ENCODE measurements at places on chromosomes 12 and 14.

DNA sequence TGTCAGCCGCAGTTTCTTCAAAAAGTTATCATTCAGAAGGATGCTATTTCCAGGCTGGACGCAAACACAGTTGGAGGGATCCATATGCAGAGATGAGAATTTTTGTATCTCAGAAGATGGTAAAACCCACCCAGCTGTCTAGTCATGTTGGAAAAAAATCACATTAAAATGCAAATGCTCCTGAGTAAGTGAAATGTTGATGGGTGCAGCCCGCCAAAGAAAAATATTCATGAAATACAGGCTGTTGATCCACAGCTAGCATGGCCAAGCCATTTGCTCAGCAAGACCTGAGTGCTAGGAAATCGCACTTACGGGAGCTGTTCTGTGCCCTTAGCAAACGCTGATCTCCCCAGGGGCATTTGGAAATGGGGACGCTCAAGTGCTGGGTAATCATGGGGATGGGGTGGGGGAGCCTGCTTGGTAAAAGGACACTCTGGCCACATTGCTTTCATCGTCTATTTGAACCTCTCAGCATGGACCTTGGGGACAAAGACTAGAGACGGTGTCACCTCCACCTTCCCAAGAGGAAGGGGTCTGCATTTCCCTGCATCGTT, 25.7 kb downstream of the TUNAR start:
- DNase-seq, result no peak

- DNase-seq, result no peak
Measured at GRCh38 chr12:27534060-27534764, 10.2 kb downstream of the PPFIBP1 start.

DNA sequence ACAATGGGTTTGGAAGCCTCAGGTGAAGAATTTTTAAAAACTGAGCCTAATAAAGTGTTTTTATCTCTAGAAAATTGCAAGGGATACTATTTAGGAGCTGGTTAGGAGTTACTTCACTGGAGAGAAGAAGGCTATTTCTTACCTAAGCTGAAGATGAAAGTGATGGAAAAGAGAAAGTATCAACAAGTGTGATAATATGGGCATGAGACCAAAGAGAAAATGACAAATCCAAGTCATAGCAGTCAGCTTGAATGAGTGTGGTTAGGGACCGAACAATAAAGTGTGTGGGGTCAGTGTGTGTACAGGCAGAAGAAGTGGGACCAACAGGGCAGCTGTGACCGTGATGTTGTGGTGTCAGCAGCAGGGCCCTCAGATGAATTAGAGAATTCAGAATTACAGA, 24.2 kb upstream of the ADAMTS20 start:
- DNase-seq, result no peak

DNA sequence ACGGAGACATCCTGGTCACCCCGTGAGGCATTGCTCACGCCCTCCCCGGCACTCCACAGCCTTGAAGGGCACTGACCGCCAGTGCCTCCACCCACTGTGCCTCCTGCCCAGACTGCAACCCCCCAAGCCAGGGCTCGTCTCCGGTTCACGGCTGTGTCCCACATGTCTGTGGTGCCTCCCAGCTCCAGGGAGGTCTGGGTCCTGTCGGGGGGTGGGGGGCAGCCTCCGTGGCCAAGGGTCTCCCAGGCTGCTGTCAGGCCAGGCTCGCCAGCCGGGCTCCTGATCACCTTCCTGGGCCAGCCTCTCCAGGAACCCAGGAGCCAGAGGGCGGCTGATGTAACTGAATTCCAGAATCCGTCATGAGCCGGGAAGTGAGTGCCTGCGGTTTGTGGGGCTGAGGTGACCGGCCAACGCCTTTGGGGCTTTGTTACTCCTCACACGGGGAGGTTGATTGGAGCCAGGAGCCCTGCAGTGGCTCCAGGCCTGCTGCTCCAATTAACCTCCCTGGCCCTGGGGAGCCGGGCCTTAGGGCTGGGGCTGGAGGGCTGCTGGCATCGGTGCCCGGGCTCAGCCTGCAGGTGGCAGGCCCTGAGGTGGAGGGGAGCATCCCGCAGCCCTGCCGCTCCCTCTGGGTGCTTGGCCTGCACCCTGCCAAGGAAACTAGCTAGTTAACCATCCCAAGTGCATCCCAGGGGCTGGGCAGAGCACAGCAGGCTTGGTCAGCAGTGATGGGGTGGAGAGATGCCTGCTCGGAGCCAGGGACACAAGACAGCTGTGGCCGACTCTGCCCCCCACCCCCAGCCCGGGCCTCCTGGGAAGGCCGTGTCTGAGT, 36.4 kb upstream of the FBRSL1 start:
- DNase-seq, result no peak

DNA sequence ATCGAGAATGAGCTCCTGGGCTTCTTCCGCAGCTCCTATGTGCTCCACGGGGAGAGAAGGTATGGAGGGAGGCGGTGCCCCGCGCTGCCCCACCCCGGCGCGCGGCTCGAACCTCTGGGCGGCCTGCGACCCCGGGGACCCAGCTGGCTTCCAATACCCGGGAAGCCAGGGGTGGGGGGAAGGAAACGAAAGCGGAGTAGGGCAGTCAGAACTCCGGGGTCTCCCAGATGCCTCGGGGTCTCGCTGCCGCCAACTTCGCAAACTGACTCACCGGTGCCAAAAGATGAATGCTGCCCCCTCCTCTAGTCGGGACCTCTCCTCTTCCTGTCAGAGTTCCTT, 1.3 kb downstream of the TRHDE start:
- no peak for DNase-seq

DNA sequence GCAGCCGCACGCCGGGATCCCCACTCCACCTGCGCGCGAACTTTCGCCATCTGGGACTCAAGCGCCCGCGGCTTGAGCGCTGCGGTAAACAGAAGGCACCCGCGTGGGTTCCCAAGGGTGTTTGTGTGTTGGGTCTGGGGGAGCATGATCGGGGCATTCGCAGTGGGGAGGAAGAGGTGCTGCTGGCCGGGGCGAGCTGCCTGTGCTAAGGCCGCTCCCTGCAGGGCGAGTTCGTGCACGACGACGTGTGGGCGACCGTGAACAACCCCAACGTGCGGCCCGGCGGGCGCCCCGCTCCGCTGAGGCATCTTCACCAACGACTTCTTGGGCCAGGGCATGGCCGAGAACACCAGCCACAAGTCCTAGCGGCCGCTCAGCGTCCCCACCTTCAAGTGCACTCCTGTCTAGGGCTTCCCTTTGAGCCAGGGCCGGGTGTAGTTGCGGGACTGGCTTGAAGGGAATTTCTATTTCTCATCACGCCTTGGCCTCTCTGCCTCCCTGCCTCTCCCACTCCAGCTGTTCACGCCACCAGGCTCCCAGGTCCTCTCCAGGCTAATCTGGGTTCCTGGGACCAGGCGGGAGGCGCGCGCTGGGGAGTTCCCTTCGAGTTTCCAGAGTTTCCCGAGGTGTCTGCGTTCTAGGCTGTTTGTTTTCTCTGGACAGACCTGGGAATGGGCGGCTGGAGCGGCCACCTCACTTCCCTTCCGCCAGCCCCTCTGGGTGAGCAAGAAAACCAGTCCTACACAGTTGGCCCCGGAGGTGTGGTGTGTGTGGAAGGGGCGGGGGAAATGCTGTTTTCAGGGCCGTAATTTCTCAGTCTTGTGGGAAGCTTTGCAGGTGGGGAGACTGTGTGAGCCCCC, 417.8 kb upstream of the TMTC1 start:
- DNase-seq, result no peak

DNA sequence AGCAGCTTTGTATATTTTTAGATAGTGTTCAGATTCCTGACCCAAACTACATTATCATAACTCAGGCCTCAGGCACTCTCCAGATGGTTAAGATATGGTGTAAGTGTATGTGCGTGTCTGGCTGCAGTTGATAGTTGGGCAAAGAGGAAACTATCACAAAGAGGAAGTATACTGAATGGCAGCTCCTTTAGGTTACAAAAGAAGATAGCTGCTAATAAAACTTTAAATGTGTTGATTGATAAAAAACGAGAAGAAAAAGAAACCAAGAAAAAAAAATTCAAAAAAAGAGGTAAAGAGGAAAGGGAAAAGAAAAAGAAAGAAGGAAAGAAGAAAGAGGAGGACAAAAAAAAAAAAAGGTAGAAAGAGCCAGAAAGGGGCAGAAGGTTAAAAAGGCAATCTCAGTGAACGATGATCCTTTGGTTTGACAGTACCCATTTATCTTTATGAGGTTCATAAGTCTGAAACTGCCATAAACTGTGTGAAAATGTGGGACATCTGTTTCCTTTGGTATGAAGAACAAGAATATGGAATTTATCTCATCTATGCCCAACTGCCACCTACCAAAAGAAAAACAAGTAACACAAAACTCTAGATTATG, 42.2 kb downstream of the TAOK3 start:
- no peak for DNase-seq

DNA sequence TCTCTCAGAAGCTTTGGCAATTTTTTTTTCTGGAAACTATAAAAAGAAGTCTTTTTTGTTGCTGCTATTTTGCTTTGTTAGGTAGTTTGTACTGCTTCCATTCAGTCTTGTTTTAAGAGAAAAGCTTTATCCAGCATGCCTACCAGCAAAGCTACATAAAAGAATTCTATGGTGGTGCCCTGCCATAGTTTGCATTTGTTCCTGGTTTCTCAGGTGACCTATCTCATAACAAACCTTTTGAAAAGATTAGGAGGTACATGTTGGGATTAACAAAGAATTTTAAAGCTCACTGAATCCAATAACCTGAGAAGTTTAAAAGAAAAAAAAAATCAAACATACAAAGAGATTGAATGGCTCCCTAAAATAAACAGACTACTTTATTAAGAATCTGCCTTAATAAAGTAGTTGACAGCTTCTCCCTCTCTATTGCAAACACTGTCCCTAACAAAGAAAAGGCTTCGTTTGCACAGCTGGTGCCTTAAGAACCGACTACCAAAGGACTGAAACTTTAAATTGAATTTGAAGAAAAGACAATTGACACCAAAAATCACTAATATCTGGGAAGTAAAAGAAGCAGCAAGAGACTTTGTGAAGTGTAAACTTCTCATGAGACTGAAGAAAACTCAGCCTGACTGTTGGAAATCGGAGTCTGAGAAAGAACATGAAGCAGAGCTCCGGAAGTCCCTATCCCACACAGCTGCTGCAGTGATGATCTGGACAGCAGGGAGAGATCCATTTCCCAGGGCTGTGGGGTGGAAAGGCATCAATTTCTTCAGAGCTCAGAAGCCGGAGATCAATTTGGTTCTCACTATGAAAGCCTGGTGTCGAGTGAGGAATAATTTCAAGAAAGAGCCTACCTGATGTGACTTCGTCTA, 102.7 kb upstream of the PLEKHA5 start:
- DNase-seq, result no peak

DNA sequence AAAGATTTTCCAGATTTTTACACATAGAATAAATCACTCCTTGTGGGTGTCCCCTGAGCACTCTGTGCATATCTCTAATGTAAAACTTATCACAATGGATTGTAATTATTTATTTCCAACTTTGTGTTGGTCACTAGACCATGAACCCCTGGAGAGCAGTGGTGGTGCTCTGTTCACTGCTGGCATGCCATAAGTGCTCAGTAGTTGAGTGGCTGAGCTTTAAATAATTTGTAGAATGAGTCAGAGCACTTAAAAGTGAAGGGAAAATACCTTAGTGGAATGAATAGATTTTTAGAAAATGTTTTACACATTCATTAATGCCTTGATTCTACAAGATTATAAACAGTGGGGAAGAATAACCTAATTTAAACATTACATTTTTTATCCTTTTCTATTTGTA, 6.3 kb downstream of the MGAT4C start:
- no peak for DNase-seq

DNA sequence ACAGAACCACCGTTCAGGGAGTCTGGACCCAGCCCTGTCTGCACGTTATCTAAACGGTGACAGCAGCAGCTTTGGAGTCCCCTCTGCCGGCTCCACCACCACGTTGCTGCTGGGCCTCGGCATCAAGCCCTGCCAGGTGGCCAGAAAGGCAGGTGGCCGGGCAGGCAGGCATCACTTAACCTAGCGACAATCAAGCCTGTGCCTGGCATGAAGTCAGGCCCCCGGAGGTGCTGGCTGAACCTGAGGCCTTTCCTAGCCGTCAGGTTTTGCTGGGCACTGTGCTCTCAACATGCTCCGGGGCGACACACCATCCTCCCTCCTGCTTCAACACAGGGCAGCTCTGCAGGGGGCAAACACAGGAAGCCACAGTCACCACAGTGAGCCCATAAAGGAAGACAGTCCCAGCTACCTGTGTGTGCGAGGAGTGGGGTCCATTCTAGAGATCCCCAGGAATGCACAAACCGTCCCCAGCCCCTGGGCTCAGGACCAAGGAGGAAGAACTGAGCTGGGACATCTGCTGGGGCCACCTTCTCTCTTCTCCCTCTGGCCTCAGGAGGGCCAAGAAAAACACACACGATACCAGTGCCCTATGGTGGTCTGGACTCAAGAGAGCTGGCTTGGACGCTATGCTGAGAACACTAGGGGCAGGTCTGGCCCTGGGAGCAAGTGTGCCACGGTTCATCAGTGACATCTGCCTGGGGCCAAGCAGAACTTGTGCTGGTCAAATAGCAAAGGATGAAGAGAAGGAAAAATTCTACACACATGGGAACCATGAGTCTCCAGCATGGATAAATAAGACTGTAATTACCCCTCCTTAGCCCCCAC, 44.7 kb downstream of the CCDC88C start:
- DNase-seq, result no peak

DNA sequence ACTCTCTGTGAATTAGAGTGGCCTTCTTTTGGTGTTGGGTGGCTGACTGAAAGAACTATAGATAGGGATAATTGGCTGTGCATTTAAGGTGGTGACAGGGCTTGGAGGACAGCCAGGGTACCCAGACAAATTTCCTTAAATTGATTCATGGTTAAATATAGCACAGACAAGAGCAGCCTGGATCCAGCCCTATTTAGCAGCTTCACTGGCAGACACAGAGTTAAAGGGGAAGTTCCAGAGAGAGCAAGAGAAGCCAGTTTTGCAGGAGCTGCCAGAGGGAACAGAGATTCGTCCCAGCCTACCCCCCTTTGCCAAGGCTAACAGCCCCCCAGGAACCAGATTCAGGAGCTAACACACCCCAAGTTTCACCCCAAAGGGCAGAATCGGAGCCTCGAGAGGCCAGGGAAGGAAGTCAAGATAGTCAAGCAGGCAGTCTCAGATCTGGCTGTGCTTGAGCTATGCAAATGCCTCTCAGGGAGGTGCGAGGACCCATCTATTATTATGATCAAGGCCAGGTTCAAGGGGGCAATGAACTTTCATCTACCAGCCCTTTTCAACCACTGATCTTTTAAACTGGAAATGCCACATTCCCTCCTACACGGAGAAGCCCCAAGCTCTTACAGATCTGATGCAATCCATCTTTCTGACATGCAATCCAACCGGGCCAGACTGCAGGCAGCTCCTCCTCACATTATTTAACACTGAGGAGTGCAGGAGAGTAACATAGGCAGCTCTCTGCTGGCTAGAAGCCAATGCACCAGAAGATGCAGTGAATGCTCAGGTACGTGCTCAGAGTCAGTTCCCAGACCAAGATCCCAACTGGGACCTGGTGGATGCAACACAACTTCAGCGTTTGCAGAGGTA, 58.2 kb downstream of the DHRS2 start:
- no peak for DNase-seq

GRCh38 chr14:52086711-52087110, 17.9 kb upstream of the NID2 start:
- no peak for DNase-seq

DNA sequence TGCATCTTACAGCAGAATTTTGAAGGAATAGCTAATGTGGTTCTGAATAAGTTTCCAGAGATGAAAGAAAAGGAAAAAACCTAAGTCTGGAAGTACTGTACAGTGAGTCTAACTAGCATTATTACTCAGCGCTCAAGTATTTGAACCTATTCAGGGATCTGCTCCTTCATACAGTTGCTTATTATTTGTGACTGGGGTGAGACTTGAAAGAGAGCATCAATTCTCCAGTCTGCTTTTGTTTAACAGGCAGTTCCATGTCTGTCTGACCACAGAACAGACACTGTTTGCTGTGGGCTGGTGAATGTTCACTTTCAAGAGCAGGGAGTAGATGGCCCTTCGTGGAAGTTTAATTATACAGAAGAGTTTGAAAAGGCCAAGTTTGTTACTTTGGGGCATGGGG, 9.3 kb downstream of the ETV6 start:
- no peak for DNase-seq

Measured in caudate nucleus (tissue), 63 donors.